ENCODE measurements at places on chromosomes 6 and 20. TPM values are rescaled to one million over a fixed set of nuclear protein-coding genes. Genes with fewer than 3 reads are reported as not detected.

Gene CLDN20
- total RNA-seq, result 0.32 TPM

Gene EBF4
- 2.0 TPM for total RNA-seq

Gene PAX1
- total RNA-seq, result not detected

Gene ANKRD66
- total RNA-seq, result not detected

DNA sequence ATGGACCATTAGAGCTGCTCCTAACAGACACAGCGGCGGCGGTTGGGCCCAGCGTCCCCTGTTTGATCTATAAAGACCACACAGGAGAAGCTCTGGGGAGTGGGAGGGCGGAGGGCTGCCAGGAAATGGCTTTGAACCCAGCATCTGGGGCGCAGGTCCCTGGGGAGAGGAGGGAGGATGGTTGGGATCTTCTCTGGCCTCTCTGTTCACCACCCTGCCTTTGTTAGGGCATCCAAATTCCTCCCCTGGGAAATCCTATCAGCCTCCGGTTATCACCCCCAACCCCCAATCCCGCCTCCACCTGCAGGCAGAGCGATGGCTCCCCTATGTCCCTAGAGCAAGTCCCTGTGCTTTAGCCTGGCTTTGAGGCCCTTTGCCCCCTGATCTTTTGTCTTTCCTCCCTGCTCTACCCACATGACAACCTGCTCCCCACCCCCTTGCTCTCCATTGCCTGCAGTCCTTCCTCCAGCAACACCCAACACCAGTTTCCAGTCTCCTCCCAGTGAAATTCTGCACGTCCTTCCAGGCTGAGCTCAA is 7.1 kb downstream of the XKR7 start:
- DNase-seq, result no peak

DNA sequence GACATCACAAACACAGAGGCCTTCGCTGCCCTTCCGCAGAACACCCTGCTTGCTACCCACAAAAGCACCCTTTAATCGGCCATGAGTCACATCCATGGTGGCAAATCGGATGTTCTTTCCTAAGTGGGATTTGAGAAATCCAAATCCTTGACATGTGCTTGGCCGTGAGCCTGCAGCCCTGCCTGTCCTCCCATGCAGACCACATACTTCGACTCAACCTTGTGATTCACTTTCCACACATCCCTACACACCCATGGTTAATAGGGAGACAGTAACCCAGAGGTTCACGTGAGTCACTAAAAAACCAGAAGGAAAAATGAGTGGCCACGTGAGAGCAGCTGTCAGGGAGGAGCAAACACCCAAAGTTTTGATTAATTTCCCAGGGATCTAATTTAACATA is 19.4 kb downstream of the RAMACL start:
- no peak for DNase-seq
